ENCODE measurements at places on chromosomes 13 and 19. TPM values are rescaled to one million over a fixed set of nuclear protein-coding genes. Genes with fewer than 3 reads are reported as not detected.

MEDAG gene
- total RNA-seq = 19.4 TPM

FUT2 gene
- total RNA-seq = not detected

ZNF460 gene
- total RNA-seq = 77.1 TPM

TRMT1 gene
- total RNA-seq = 43.1 TPM
